MG63 (cell line): ENCODE measurements at places on chromosomes 3 and 15. TPM values are rescaled to one million over a fixed set of nuclear protein-coding genes. Genes with fewer than 3 reads are reported as not detected.
A peak's percentile ranks its signal among the peaks of the same experiment; 100 is the strongest.

DNA sequence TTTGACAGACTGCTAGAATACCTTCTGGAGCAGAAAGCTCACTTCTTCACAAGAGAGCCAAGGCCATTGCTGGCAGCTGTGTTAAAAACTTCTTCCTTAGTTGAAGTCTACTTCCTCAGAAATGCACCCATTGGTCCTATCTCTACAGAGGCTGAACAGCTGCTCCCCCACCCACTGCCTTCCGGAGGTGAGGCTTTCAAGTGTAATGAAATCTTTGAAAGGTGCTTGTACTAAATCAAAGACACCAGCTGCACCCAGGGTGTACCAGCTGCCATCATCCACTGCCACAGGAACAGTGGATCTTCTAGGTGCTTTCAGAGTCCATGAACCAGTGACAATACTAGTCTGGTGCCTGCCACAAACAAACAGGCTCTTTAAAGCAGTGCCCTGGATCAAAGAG lies 26.4 kb upstream of the HERC1 start:
- DNase-seq = no peak

- no peak for DNase-seq
These were observed 213.9 kb upstream of the RBMS3 start for GRCh38 chr3:29067007-29067406.

DNA sequence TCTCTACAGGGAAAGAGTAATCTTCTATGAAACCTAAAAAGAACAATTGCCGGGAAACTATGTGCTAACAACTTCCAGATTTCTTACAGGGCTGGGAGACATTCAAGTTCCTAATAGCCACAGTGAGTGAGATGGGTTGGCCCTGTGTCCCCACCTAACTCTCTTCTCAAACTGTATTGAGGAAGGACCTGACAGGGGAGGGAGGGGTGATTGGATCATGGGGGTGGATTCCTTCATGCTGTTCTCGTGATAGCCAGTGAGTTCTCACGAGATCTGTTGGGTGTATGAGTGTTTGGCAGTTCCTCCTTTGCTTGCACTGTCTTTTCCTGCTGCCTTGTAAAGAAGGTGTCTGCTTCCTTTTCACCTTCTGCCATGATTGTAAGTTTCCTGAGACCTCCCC lies 958.7 kb downstream of the AGBL1 start:
- no peak for DNase-seq

GRCh38 chr3:185272033-185272432 lies 18.2 kb upstream of the EHHADH start:
- peak; percentile 11 for DNase-seq

- peak; percentile 57 for DNase-seq
These were observed 107.9 kb upstream of the ALDH1A3 start for GRCh38 chr15:100771746-100772145.

DNA sequence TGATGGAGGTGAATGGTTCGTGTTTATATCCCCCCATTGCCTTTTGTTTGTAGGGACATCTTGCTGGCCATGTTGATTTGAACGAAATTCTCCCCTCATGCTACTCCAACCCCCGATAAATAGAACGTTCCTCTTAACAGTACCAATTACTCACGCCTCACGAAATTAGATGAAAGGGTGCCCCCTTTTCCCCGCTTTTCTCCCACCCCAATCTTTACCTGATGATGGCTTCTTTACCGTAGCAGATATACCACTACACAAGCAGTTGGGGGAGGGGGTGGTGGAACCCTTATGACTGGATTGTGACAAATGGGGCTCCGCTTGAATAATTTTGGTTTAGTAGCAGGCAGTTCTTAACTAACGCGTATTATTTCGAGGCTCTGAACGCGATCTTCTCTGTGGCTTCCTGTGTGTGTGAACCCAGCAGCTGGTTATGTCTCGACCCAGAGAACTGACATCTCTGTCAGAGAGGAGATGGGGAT lies 1.1 kb downstream of the PIAS1 start:
- peak; percentile 25 for DNase-seq

DNA sequence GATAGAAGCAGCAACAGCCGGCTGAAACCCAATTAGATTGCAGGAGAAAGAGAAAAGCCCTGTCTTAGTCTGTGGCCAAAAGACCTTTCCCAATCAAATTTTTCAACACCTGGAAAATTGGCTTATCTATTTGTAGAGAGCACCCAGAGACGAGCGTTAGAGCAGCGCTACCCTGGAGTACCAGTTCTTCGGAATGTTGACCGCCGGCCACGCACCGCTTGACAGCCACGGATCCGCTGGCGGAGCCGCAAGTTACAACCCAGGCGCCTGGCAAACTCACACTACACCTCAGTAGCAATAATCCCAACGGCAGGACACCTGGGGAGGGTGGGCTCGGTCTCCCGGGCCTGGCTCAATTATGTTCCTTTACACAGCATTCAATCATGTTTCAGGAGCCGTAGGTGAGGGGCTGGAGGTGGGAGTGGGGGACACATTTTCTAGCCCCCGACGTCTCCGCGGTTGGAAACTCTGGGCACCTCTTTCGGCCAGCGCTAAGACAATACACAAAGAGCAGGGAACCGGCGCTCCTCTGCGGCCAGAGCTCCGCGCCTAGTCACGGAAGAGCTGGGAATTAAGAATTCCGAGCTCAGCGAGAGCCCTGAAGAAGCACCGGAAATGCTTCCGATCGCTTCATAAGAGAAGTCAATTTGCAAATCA lies 1.2 kb downstream of the MB21D2 start:
- peak; percentile 38 for DNase-seq

GRCh38 chr3:190076601-190077394 lies 43.9 kb downstream of the P3H2 start:
- peak; percentile 94 for DNase-seq

GRCh38 chr15:67920524-67921240 lies 80.8 kb upstream of the RNU6-1 start:
- DNase-seq = no peak

DNA sequence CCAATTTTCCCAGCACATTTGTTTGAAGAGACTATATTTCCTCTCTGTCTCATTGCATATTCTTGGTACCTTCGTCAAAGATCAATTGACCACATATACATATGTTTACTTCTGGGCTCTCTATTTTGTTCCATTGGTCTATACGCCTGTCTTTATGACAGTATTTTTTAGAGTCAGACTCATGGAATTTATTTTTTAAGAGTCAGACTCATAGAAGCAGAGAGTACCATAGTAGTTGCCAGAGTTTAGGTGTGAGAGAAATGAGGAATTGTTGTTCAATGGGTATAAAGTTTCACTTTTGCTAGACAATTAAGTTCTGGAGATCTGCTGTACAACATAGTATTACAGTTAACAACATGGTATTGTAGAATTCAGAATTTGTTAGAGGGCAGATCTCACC lies 27.1 kb downstream of the PLA2G4F start:
- DNase-seq = no peak

- DNase-seq = no peak
These were observed 12.2 kb downstream of the PLA2G4D start for GRCh38 chr15:42082141-42082540.

DNA sequence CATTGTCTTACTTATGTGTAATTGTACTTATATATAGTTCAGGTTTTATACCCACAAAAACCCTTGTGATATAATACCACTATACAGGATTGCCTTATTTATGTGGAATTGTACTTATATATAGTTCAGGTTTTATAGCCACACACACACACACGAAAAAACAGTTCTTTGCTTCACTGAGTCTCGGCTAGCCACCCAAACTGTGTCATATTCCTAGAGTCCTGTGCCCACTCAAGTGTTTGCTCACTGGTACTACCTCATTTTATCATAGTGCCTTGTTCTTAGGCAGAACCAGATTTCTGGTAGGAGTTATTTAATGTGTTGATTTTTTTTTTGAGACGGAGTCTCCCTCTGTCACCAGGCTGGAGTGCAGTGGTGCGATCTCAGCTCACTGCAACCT lies 12.5 kb downstream of the RASA2 start:
- DNase-seq = no peak

- no peak for DNase-seq
These were observed 6.1 kb downstream of the CDHR4 start for GRCh38 chr3:49793486-49794085.

GRCh38 chr15:50906954-50907600 lies 1.4 kb upstream of the AP4E1 start:
- DNase-seq = no peak

DNA sequence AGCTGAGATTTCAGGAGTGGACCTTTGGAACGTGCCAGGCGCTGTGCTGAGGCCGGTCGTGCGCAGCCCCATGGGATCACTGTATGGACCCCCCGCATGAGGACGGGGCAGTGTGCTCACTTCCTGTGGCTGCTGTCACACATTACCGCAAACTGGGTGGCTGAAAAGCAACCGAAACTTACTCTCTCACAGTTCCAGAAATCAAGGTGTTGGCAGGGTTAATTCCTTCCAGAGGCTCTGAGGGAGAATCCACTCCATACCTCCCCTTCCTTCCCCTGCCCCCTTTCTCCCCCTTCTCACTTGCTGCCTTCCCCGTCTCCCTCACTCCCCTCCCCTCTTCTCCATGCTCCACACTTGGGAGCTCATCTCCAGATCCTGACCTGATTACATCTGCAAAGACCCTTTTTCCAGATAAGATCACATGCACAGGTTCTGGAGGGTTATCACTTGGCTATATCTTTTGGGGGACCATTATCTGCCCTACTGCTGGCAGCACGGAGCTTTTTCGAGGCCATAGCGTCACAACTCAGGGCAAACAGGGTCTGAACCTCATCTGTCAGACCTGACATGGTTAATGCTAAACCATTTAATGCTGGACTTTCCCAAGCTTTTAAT lies 41.2 kb downstream of the KLF13 start:
- DNase-seq = no peak

GRCh38 chr15:77528968-77529319 lies 103.8 kb downstream of the LINGO1 start:
- no peak for DNase-seq

- no peak for DNase-seq
These were observed 78.2 kb downstream of the NR2F2 start for GRCh38 chr15:96408591-96409183.

DNA sequence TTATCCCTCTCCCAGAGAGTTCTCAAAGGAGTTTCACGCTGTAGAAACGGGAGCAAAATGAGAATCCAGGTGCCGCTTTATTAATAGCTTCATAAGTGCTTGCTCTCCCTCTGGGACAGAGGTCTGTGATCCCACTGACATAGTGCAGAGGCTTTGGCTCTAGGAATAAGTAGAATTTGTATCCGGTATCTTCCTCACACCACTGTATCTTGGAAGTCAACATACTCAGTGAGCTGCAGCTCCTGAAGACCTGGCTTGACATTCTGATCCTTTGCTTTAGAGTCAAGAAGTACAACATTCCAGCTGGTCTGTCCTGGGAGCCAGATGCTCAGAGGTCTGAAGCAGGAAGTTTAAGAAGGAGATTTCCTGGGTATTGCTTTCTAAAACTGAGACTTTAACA lies 323.0 kb downstream of the LPP start:
- DNase-seq = no peak

DNA sequence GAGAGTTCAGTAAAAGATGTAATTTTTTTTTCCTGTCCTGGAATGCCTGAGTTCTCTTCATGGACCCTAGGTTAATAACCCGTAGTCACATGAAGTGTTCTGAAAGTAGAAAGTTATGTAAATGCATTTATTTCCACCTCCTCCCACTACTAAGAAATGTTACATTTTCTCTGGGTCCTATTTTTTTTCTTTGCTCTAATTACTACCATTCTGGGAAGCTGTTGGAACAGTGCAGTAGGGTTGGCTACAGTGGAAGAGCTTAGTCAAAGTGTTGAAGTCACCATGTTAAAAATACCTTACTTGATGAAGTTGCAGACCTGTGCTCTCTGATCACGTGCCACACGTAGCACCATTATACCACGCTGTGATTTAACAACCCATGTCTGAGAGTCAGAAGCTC lies 153.8 kb upstream of the TSC22D2 start:
- no peak for DNase-seq

DNA sequence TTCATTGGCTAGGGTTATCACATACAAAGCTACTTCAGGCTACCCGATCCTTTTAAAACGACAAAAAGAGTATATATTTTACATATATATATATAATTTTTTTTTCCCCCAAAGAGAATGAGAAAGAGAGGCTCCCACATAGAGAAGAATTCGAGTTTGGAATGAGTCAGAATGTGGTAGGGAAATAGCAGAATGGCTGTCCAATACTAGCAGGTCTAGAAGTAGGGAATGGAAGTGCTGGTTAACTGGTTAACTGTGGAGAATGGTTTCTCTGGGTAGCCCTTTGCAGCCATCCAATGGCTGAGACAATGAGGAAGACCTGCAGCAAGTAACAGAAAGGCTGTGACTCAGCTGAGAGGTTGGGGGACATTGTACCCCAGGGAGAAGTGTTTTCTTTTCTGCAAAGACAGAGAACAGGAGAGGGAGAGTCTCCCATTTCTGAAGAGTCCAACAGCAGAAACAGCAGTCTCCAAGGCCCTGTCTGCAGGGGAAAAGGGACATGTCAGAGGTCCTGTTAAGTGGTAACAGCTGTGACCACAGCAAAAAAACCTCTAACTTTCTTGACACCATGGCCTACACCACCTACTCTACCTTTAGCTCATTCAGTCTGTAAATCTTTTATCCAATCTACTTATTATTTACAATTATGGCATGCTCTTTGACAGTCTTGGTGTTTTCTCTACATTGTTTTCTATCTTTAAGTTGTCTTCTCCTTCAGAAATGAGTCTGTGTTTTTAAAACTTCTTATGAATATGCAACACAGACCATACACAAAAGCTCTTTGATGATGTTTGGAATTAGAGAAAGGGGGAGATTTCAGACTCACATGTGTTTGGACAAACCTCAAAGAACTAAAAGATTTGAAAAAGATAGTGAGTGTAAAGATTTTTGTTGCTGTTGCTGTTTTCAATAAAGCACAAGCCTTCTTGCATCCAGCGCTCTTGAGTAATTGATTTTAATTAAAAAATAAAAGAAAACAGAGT lies 116.1 kb upstream of the SLC7A14 start:
- no peak for DNase-seq

DNA sequence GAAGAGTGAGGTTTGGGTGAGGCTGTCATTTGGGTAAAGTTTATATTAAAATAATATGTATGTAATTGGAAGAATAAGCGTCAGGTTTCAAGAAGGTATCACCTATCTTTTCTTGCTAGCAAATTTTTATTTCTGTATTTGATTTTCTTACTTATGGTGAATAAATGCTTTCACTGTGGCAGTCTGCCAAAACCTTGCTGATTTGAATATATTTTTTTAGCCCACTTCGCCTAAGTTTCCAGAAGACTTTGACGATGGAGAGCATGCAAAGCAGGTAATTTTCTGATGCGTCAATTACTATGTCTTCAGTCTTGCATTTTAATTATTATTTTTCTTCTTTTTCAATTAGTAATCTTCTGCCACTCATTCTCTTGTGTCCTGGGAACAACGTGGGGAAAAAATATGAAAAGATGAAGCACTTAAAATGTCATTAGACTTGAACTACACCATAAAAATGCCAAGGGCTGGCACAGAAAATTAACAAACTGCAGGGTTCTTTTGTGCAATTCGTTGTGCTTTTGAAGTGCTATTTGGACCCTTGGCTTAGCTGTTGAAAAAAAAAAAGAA lies 40.4 kb downstream of the SRP14 start:
- DNase-seq = no peak

GRCh38 chr3:18837137-18837755 lies 311.1 kb upstream of the KCNH8 start:
- no peak for DNase-seq

GRCh38 chr15:77840991-77841775 lies 208.5 kb upstream of the LINGO1 start:
- DNase-seq = peak; percentile 68

The GNB4 gene
- 50.9 and 62.7 TPM in 2 replicates for total RNA-seq

The MCTP2 gene
- 2.6 and 10.1 TPM in 2 replicates for total RNA-seq

The COL7A1 gene
- total RNA-seq = 1.3 and 12.2 TPM in 2 replicates

The CILP gene
- not detected in 2 replicates for total RNA-seq

The STRC gene
- total RNA-seq = not detected in 2 replicates

The FMN1 gene
- 0.25 and 9.0 TPM in 2 replicates for total RNA-seq

The GADL1 gene
- total RNA-seq = not detected in 2 replicates

The ZNF445 gene
- total RNA-seq = 3.9 and 6.0 TPM in 2 replicates

The LACTB gene
- 41.5 and 50.4 TPM in 2 replicates for total RNA-seq

The SLC49A4 gene
- 9.9 and 10.2 TPM in 2 replicates for total RNA-seq

The GPR62 gene
- total RNA-seq = not detected in 2 replicates

The ALG3 gene
- 57.2 and 59.0 TPM in 2 replicates for total RNA-seq
